Mammary epithelial cell (primary cell): ENCODE measurements at places on chromosomes 5 and 9. TPM values are rescaled to one million over a fixed set of nuclear protein-coding genes. Genes with fewer than 3 reads are reported as not detected.

- DNase-seq: no peak
These were observed 3.1 kb upstream of the RPL37 start for GRCh38 chr5:40838086-40838485.

DNA sequence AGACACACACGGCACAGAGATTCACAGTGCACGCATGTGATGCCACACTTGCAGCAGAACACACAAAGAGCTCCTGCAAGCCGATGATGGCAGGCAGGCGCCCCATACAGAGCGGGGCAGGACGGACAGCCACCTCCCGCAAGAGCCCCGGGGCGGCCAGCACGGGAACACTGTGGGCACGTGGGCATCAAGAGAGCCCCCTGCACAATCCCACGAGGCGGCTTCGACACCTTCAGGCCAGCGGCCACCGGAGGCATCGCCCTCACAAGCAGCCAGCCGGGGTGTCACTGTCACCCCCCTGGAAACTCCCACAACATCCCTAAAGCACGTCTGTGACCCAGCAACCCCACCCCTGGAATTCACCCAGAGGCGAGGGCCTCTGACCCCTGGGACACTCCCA is 17.9 kb downstream of the TERT start:
- DNase-seq: no peak

The CFAP77 gene
- not detected for polyA plus RNA-seq

GRCh38 chr9:2229109-2229721 is 214.1 kb downstream of the SMARCA2 start:
- DNase-seq: peak; percentile 37

The CIZ1 gene
- 25.5 TPM for polyA plus RNA-seq

- DNase-seq: peak; percentile 53
These were observed 626.5 kb upstream of the ZNF608 start for GRCh38 chr5:125372694-125373631.
